Motor neuron (in vitro differentiated cells): ENCODE measurements at places on chromosomes 2 and 18.

- ATAC-seq = no peak
These were observed 240.4 kb downstream of the PRKCE start for GRCh38 chr2:45891719-45892424.

- no peak for ATAC-seq
These were observed 144.3 kb upstream of the DAPL1 start for GRCh38 chr2:158650646-158651357.

- no peak for ATAC-seq
These were observed 640.2 kb downstream of the RNF144A start for GRCh38 chr2:7557376-7557775.

GRCh38 chr2:6290217-6291015 lies 575.3 kb downstream of the CMPK2 start:
- ATAC-seq = peak; percentile 90

- no peak for ATAC-seq
These were observed 9.3 kb downstream of the TGOLN2 start for GRCh38 chr2:85318222-85319074.

DNA sequence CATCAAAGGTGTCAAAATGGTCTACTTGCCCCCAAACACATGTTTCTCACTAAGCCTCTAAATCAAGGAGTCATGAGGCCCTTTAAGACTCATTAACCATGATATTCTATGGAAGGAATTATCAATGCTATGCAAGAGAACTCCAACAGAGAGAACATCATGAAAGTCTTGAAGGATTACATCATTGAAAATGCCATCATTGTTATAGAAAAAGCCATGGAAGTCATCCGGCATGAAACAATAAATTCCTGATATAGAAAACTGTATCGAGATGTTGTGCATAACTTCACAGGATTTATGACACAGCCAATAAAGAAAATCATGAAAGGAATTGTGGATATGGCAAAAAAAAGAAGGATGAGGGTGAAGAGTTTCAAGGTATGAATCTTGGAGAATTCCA lies 1363.6 kb upstream of the CDH2 start:
- ATAC-seq = no peak

GRCh38 chr2:148508878-148509287 lies 135.7 kb upstream of the EPC2 start:
- no peak for ATAC-seq

GRCh38 chr2:150376553-150377335 lies 110.7 kb downstream of the RND3 start:
- no peak for ATAC-seq

- ATAC-seq = peak; percentile 99
These were observed 475.0 kb upstream of the POU3F3 start for GRCh38 chr2:104378853-104379374.

GRCh38 chr2:86352137-86352726 lies 14.8 kb upstream of the REEP1 start:
- ATAC-seq = no peak

DNA sequence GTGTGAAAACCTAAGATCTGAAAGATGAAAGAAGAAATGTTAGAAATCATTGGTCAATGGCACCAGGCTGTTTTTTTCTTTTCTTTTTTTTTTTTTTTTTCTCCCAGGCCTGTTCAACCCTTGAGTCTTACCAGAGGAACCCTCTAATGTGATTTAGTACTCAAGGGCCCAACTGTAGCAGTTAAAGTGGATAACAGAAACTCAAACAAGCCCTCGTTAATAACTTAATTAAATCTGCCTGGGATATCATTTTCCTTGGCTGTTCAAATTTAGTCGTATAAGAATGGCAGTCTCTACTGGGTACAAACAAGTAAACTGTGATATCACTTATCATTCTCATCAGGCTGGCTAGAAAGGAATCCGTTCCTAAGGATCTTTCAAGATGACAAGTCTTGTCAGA lies 16.5 kb downstream of the ARL4C start:
- ATAC-seq = no peak
